Naive thymus-derived CD4-positive, alpha-beta T cell (primary cell): ENCODE measurements at places on chromosomes 4 and X.

DNA sequence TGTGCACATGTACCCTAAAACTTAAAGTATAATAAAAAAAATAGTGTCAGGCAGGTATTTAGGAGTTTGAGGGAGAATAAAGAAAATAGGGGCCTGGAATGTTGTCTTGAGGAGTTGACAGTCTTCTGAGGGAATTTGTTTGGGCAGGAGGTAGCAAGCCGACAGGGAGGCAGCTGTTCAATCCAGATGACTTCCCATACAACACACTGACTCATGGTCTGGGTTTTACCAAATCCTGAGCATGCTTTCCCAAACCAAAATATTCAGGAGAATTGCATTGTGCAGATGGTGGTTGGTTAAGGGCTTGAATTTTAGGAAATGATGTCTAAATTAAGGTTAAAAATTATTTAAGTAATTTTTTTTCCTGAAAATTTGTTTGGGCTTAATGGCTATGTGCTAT is 430.0 kb downstream of the INPP4B start:
- H3K4me1 ChIP-seq, result peaks cover 25% of the 10 kb centered on the region
- peak overlapping the region; percentile 64 for H3K27ac ChIP-seq
- no peaks in the 10 kb centered on the region for H3K27me3 ChIP-seq
- no peaks in the 10 kb centered on the region for H3K36me3 ChIP-seq

GRCh38 chr4:53962516-53963225 is 101.7 kb downstream of the CHIC2 start:
- DNase-seq, result no peak
- H3K4me3 ChIP-seq, result no peak overlapping the region
- H3K27me3 ChIP-seq, result no peaks in the 10 kb centered on the region
- no peak overlapping the region for H3K27ac ChIP-seq

DNA sequence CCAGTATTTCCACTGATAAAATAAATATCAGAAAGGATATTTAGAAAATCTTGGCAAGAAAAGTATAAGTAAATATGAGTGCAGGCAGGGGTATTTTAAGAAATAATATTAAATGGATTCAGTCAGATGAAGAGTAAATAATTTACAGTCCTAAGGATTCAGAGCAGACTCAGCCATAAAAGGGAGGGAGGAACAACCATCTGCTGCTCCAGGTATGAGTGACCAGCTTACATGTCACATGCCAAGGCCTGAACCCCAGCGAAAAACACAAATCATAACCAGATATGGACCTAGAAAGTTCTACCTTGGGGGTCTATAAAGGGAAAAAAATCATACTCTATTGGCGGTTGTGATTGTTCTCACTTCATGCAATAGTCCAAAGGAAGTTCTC is 166.8 kb downstream of the COL4A6 start:
- no peaks in the 10 kb centered on the region for H3K36me3 ChIP-seq
- no peak overlapping the region for H3K27ac ChIP-seq
- no peaks in the 10 kb centered on the region for H3K27me3 ChIP-seq
- no peak for DNase-seq
- H3K4me1 ChIP-seq, result no peaks in the 10 kb centered on the region

DNA sequence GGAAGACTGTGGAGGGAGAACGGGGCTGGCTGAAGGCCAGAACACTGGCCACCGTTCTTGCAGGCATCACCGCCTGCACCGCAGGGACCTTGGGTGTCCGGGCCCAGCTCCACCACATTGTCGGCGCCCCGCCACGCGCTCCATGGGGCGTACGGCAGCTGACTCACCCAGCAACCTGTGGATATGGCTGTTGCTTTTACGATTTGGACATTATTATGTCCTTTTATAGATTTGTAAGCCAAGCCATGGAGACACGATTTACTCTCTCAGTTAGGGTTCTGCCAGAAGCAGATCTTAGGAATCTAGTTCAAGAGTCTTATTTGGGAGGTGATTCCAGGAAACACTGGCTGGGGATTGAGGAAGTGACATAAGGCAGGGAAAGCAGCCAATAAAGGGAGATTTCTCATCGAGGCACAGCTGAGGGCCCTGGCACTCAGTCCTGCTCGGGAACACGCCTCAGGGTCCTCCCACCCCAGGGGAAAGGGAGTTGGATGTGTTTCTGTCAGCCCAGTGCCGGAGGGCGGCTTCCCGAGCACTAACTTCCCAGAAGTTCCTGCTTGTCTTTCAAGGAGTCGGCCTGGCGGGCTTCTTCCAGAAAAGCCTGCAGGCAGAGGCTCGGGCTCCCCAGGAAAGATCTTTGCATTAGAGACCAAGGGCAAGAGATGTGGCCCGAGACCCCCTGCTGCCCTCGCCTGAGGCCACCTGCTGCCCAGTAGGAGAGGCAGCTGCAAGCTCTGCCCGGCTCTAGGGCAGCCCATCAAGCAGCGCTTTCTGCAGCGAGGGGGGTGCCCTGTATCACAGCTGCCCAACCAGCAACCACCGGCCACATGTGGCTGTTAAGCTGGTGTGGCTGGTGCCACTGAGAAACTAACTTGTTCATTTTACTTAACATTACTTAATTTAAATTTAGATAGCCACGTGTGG is 52.9 kb downstream of the CRMP1 start:
- H3K36me3 ChIP-seq, result no peaks in the 10 kb centered on the region
- DNase-seq, result no peak
- no peak overlapping the region for H3K27ac ChIP-seq
- no peaks in the 10 kb centered on the region for H3K4me1 ChIP-seq
- no peaks in the 10 kb centered on the region for H3K27me3 ChIP-seq

DNA sequence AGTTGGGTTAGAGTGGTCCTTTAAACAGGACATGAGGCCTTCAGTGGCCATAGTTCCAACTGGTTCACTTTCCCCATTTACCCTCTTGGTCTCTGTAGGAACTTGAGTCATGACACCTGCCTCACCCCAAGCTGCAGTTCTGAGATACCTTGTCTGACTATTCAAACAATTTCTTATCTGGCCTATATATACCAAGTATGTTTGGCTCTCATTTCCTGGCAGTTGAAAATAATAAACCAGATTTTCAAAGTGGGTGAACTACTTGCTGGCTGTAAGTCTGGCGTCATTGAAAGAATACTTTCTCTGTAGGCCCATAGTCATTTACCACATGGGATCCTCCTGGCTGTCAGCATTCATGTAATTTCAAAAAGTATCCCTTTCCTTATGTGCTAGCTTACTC is 228.8 kb downstream of the SHROOM3 start:
- no peak overlapping the region for H3K4me3 ChIP-seq
- DNase-seq, result no peak
- H3K36me3 ChIP-seq, result no peaks in the 10 kb centered on the region
- no peak overlapping the region for H3K27ac ChIP-seq
- H3K27me3 ChIP-seq, result no peaks in the 10 kb centered on the region

- no peaks in the 10 kb centered on the region for H3K4me1 ChIP-seq
- H3K36me3 ChIP-seq, result no peaks in the 10 kb centered on the region
- H3K4me3 ChIP-seq, result no peak overlapping the region
- no peaks in the 10 kb centered on the region for H3K27me3 ChIP-seq
Observed at GRCh38 chrX:115408771-115409400, 119.4 kb downstream of the LUZP4 start.

DNA sequence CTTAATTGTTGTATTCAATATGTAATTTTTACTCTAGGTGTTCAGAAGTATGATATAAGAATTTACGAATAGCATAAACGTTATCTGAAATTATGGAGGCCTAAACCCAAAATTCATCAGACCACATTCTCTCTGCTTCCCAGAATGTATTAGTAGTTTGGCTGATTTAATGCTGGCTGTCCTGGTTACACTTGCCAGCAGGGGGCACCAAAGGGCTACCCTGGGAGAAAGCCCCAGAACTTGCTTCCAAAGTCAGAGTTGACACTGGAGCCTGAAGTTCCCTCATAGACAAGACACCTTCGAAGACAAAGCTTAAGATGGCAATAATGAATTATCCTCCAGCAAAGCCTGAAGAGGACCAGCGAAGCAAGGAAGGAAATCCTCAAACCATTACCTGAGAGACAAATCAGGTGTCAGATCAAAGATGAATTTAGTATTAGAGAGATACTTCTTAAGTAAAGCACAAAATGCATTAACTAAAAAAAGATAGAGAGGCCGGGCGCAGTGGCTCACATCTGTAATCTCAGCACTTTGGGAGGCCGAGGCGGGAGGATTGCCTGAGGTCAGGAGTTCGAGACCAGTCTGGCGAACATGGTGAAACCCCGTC is 11.3 kb upstream of the ANOS1 start:
- H3K36me3 ChIP-seq, result no peaks in the 10 kb centered on the region
- no peak overlapping the region for H3K4me3 ChIP-seq
- H3K27me3 ChIP-seq, result no peaks in the 10 kb centered on the region

GRCh38 chr4:168569931-168570276 is 73.1 kb downstream of the PALLD start:
- no peaks in the 10 kb centered on the region for H3K27me3 ChIP-seq
- H3K27ac ChIP-seq, result no peak overlapping the region
- DNase-seq, result no peak
- no peaks in the 10 kb centered on the region for H3K36me3 ChIP-seq
